Suppressor macrophage (primary cell): ENCODE measurements at places on chromosomes 5 and 9.

GRCh38 chr9:125361837-125362531 lies 100.4 kb downstream of the GAPVD1 start:
- DNase-seq: peak; percentile 41

DNA sequence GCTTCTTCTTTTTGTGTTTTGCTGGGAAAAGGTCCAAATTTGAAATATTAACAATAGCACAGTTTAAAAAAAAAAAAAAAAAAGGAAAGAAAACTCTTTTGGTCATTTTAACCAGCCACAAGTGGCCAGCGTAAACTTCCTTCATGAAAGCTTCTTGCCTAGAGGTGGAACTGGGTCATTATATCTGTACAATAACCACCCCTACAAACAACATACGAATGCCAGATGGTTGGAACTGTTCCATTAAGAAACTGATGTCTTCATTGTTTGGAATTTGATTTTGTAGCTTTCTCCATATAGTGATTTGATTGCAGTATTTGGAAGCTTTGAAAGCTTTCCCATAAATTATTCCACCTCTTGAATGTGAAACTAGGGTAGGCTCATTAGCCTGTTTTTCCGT lies 18.3 kb upstream of the LPAR1 start:
- DNase-seq: no peak

DNA sequence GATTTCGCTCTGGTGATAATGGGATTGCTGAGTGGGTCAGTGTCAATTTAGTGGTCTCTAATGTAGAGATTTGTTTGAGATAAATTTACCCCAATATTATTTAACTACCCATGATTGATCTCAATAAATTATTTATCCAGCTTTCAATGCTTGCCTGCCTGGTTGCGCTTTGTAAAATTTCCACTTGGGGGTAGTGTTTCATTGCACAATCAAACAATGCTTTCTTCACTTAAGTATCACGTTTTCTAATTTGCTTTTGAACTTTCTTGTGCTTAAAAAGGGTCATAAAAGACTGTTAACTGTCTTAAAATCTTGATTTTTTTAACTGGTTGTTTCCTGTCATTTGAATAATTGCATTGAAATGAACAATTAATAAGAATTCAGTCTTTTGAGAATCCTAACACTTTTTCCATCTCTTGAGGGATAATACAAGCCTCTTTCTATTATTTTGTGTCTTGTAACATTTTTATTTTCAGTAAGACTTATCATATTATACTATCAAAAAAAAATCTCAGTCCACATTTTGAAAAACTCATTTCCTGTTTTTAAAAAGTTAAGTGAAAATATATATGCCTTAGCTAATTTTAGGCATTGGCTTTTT lies 18.7 kb downstream of the HSD17B4 start:
- peak; percentile 35 for DNase-seq

- no peak for DNase-seq
Observed at GRCh38 chr5:1526681-1527131, 2.9 kb upstream of the LPCAT1 start.

- peak; percentile 64 for DNase-seq
Observed at GRCh38 chr5:180784497-180785097, 18.0 kb downstream of the MGAT1 start.

- DNase-seq: no peak
Observed at GRCh38 chr5:95975703-95976102, 14.1 kb upstream of the ELL2 start.

DNA sequence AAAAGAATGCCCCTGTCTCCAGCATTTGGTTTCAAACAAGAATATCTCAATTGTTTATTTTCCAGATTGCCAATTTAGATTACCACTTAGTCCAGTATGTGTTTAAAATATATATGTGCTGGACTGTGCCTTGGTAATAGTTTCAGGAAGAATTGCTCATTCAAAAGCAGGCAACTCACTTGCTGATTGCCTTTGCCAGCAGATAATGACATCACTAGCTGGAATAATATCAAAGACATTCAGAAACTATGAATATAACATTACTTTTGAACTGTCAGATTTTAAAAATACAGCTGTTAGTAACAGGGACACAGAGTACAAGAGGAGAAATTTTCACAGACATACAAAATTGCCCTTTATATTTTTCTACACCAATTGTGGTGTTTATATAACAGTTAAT lies 96.0 kb upstream of the ITGA2 start:
- DNase-seq: no peak

DNA sequence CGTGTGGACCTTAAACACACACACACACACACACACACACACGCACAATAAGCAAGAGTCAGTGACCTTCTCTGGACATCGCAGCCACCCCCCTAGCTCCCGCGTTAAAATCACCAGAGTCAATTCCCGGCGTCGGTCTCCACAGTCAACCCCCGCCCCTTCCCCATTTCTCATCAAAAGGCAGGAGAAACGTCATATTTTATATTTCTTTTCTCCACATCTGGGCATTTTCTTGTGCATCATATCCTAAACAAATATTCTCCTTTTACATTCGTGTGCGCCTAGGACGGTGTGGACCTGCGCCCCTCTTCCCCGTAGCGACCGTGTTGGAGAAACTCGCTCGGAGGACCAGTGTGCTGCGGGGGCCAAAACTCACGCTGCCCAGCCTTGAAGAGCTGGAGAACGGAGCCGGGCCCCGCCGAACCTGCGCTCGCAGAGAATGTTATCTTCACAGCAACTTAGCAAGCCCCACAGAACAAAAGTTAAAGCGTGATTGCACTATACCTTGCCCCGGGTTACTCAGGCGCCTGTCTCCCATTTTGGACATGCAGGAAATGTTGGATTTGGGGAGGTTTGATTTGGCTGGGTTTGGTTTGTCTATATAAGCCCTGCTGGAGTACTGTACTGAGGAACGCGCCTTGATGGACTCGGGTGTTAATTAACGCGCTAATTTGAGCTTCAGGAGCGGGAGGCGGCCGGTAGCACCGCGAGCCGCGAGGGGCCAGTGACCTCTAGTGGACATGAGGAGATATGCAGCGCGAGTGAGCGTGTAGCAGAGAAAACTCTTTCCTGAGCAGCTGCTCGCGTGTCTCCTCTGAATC lies 192.4 kb downstream of the MEF2C start:
- peak; percentile 82 for DNase-seq

GRCh38 chr5:18745988-18746615 lies 1111.8 kb downstream of the TAF11L14 start:
- peak; percentile 74 for DNase-seq

DNA sequence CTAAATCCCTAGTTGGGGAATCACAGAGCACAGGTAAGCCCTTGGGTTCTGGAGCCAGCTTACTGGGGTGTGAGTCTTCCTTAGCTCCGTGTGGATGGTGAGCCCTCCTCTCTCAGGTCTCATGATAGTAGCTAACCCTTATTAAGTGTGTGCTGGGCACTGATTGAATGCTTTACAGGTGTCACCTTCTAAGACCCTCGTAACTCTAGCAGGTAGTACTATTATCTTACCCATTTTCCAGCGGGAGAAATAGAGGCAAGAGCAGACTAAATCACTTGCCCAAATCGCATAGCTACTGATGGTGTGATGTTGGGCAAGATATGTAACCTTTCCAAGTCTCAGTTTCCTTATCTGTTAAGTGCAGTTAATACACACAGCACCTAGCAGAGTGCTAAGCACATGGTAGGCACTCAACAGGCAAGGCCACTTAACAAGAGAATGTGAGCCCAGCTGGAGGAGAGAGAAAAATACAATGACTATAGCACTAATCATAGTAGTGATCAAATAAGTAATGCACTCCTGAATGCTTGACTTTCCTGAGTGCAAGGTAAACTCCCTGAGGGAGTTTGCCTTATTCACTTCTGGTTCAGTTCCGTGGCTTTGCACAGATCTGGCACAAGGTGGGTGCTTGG lies at the start of gene DCANP1:
DCANP1 (minus strand) TSS at position 51 of the 632 bp plus-strand sequence. CDS start 240 bp downstream, outside the sequence.
- DNase-seq: no peak

GRCh38 chr5:18967637-18968036 lies 1020.4 kb downstream of the CDH18 start:
- no peak for DNase-seq
